CD4-positive, alpha-beta T cell treated with Interleukin-6 for 4 hours (primary cell): ENCODE measurements at places on chromosomes 5 and 9.

GRCh38 chr9:87556821-87557220, 59.2 kb downstream of the DAPK1 start:
- no peak for DNase-seq

DNA sequence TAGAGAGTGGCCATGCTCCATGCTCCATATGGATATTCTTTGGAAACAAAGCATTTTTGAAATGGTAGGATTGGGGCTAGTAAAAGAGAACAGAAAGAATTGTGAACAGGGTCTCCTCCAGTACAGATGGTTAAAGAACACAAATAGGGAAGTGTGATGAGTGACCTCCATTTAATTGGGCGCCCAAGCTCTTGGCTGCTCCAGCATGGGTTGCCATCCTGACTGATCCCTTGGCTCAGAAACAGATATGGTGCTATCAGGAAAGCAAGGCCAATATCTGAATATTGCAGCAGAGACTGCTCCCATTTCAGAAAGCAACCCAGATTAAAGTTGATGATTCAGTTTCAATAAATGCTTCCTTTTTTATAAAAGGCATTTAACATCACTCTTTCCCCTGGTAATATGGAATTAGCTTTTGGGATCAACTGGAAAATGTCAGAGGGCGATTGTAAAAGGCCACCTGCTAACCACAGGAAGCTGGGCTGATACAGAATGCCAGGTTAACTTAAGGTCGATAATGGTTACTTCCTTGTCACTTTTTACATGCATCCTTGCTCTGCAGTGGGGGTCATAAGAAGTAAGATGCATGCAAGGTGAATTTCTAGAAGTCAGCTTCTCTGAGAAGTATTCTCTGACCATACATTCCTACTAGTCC, 52.9 kb downstream of the TMC1 start:
- no peak for DNase-seq

- no peak for DNase-seq
Measured at GRCh38 chr5:84273517-84273883, 111.2 kb downstream of the EDIL3 start.

DNA sequence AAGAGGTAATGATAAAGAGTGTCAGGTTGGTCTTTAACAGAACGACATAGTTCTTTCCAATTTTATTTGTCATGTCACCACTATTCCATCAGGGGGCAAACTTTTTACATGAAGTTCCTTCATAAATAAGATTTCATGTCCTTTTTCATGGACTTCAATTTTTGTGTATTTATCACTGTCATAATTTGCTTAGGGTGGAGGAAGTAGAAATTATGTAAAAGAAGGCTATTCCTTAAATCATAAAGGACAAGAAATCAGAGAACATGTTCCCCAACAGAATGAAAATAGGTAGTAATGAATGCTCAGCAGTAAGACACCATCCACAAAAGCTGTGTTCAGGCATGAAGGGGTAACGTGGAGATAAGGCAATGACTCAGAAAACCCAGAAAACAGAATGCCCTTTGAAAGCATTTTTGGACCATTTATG, 72.7 kb downstream of the ZFAND5 start:
- DNase-seq: no peak

GRCh38 chr9:26426551-26427131, 466.0 kb downstream of the CAAP1 start:
- no peak for DNase-seq

DNA sequence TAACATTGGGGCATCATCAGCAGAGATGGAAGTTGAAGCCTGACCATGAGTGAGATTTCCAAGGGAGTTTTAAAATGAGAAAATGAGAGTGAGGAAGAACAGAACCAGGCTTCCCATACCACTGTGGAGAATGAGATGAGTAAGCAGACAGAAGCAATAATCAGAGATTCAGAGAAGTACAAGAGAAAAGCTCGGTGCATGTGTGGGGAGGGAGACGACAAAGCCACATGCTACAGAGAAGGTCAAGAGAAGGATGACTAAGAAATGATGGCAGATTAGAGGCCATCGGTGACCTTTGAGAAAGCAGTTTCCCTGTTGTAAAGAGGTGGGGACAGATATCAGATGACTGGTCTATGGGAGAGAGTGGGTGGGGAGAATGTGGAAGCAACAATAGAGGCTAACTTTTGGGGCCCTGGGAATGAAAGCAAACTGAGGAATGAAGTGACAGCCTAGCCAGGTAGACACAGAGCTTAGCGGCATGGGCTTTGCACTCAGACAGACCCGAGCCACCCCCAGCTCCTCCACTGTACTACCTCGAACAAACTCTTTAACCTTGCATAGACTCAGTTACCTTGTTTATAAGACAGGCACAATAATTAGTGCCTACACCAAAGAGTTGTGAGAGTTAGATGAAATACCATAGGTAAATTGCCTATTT, 207.7 kb downstream of the PIK3R1 start:
- DNase-seq: no peak

- peak; percentile 25 for DNase-seq
Measured at GRCh38 chr5:155616779-155617392, 603.3 kb downstream of the KIF4B start.

DNA sequence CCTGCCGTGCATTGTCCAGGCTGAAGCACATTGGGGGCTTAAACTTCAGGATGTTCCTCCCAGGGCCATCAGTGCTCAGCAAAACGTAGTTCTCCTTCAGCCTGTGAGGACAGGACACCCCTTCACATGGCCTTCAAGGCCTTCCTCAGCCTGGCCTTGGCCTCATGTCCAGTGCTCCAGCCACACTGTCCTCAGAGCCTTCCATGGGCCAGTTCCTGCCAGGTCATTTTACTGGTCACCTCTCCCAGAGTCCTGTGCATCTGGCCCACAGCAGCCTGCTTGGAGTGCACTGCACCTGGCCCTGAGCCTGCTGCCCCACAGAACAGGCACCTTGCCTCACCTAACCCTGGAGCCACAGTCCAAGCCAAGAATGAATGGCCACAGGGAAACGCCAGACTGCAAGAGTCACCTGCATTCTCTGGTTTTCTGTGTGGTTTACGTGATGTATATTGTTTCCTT, 8.7 kb downstream of the HNRNPAB start:
- no peak for DNase-seq

GRCh38 chr9:18255747-18256146, 218.2 kb upstream of the ADAMTSL1 start:
- DNase-seq: no peak

- no peak for DNase-seq
Measured at GRCh38 chr9:2693056-2693455, 24.3 kb upstream of the KCNV2 start.

- DNase-seq: no peak
Measured at GRCh38 chr5:2736872-2737271, 14.6 kb downstream of the IRX2 start.

- no peak for DNase-seq
Measured at GRCh38 chr5:138922494-138922893, 47.4 kb upstream of the LRRTM2 start.

GRCh38 chr5:33462456-33462855, 21.7 kb downstream of the TARS1 start:
- DNase-seq: no peak

GRCh38 chr5:103283120-103283519, 24.6 kb downstream of the MACIR start:
- DNase-seq: no peak

- no peak for DNase-seq
Measured at GRCh38 chr9:78839252-78839651, 542.3 kb downstream of the PSAT1 start.

- no peak for DNase-seq
Measured at GRCh38 chr5:145829708-145830361, 5.3 kb downstream of the PRELID2 start.

GRCh38 chr5:133446440-133446839, 165.9 kb downstream of the FSTL4 start:
- DNase-seq: no peak

DNA sequence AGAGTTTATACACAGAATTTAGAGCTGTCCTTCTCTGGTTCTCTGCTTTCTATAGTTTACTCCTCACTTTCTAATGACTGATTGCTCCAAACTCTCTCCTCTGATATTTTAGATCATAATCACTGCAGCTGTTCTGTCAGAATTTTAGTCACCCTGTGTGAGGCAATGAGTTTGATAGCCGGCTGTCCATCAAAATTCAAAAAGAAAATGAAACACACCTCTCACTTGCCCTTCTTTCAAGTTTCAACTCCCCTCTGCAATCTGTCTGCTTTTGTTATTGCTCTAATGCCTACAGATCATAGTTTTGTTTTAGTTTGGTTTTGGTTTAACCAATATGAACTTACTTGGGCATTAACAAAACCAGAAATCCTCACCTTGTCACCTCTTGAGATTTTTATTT, 23.3 kb upstream of the ABLIM3 start:
- no peak for DNase-seq

DNA sequence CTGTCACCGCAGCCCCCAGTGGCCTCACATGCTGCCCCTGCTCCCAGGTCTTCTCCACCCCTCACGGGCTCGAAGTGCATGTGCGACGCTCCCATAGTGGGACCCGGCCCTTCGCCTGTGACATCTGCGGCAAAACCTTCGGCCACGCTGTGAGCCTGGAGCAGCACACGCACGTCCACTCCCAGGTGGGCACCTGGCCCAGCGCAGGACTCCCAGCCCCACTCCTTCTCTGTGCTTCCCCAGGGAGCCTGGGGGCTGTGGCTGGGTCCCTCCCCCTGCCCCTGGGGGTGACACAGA, 10.5 kb downstream of the GFI1B start:
- no peak for DNase-seq

DNA sequence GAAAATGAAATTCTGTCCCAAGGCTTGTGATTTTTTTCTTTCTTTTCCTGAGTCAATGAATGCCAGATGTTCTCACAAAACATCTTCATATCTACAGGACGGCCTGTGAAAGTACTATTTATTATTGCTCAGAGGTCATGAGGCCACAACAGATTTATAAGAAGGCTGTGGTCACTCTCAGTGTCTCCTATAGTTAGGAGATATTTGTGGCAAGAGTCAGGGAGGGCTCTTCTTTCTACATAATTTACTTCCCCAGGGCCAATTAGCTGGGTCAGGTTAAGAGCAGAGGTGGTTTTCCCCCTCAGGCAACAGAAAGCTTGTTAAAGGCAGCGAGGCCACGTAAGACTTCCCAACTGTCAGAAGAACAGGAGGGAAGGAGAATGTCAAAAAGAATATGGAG, 248.7 kb downstream of the SLIT3 start:
- DNase-seq: no peak

DNA sequence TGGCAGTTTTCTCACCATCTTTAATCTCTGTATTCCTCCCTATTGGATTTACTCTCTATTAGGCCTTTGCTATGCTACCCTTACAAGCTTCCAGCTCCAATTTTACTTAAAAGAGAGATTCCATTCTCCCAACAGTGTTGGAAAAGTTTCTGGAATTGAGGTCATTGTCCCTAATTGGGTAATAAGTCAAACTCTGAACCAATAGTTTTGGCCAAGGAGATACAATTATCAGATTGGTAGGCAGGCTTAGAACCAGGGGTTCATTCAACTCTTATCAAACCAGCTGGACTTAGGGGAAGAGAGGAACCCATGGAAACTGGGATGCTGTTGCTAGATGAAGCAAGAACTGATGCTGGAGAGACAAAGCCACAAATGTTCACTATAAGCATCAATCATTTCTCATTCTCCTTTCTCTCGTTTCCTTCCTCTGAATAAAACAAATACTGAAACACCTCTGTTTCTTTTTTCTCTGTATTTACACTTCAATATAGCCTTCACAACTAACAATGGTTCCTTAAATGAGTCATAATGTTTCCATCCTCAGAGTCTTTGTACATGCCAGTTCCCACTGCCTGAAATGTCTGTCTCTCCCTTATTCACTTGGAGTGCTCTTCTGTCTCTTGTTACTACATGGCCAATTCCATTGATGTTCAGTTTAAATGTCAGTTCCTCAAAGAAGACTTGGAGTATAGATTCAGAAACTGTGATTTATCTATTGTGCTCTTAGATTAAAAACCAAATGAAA, 587.3 kb downstream of the GABRG2 start:
- no peak for DNase-seq

GRCh38 chr5:111236995-111237394, 12.8 kb downstream of the CAMK4 start:
- no peak for DNase-seq

- no peak for DNase-seq
Measured at GRCh38 chr9:110537841-110538646, 41.5 kb downstream of the SVEP1 start.

GRCh38 chr9:115349542-115349941, 231.6 kb upstream of the TNC start:
- DNase-seq: no peak

DNA sequence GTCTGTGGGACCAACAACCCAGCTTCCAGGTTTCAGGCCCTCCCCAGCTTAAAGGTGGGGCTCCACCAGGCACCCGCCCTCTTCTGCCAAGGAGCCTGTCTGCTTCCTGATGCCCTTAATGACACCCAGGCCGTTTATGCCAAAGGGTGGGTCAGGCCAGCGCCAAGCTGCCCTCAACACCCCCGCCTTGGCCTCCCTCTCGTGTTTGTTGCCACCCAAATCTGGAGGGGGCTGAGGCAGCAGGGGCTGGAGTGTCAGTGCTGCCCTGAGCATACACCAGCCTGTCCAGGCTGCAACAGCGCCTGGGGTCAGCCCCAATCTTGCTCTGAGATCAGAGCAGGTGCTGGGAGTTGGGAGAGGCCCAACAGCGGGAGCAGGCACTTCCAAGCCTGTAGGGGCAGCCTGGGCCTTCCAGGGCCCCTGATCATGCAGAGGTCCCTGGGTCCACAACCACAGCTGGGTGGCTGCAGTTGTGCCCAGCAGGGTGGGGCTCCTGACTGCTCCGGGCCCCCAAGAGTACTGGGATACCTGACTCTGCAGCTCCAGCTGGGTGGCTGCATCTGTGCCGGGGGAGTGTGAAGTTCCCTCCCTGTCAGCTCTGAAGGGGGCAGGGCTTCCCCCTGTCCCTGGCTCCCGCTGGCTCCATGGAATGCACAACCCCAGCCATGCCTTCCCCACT, 34.5 kb upstream of the TYRP1 start:
- DNase-seq: no peak

- DNase-seq: no peak
Measured at GRCh38 chr5:77563475-77563874, 71.4 kb upstream of the WDR41 start.

DNA sequence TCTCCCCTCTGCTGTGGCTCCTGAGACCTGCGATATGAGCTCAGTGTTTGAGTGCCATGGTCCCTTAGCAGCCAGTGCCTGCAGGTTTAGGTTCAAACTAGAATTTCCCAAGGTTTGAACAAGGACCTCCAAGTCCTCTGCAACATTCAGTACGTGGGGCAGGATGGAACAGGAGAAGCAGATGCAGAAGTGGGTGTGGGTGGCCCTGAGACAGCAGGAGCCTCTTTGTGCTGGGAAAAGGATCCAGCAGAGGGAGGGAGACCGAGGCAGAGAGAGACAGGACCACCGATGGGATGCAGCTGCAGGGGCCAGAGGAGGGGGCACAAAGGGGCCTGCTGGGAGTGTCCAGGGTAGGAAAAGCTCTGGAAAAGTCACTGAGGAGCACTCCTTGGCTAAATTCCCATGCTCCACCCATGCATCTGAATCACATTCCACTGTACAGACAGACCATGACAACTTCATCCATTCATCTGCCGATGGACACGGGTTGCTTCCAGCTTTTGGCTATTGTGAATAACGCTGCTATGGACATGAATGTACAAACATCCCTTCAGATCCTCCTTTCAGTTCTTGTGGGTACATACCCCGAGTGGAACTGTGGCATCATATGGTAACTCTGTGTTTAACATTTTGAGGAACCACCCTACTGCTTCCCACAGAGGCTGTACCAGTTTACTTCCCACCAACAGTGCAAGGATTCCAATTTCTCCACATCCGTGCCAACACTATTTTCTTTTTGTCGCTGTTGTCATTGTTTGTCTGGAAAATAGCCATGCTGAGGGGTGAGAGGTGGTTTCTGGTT, 26.7 kb upstream of the SUSD3 start:
- no peak for DNase-seq

- DNase-seq: no peak
Measured at GRCh38 chr9:93257808-93258331, 73.9 kb downstream of the WNK2 start.
